BJ (cell line): ENCODE measurements at places on chromosomes 1 and 21.

DNA sequence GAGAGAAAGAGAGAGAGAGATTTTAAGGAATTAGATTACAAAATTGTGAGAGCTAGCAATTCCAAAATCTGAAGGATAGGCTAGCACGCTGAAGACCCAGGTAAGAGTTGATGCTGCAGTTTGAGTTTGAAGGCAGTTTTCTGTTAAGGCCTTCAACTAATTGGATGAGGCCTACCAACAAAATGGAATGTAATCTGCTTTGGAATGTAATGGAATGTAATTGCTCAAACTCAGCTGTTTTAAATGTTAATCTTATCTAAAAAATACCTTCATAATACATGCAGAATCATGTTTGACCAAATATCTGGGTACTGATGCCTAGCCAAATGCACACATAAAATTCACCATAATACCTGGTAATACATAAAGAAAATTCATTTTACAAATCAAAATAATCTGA, 976.1 kb downstream of the LTN1 start:
- no peak for DNase-seq

DNA sequence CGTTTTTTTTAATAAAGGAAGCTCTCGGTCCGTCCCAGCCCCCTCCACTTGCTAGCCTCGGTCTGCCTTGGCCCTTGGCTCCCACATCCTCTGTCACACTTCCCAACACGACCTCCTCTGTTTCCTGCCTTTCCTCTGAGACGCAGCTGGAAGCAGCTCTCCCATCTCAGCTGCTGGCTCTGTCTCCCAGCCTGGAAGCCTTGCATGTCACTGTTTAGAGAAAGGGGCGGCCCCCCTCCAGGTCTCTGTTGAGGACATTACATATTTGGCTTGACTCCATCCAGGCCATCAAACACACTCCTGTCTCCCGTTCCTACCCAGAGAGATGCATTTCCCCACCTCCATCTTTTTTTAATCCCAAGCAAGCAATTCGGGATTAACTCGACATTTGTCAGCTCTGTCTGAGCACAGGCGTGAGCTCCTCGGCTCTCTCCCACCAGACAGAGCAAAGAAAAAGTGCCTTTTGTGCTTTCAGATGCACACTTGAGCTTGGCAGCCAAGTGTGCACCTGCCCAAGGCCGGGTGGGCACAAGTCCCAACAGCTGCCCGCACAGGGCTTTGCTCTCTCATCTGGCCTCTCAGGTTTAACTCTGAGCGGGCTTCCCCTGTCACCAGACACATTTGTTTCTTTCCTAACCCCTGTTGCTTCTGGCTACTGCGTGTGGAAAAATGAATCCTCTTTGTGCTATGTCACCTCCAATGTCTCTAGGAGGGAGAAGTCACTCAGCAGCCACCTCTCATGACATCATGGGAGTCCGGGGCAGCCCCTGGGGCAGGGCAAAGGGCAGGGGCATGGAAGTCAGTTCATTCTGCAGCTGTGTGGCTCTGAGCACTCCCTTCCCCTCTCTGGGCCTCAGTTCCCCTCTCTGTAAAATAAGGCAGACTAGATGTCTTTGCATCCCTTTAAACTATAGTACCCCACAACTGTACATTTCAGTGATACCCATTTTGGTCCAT, 108.3 kb downstream of the KCND3 start:
- no peak for DNase-seq

DNA sequence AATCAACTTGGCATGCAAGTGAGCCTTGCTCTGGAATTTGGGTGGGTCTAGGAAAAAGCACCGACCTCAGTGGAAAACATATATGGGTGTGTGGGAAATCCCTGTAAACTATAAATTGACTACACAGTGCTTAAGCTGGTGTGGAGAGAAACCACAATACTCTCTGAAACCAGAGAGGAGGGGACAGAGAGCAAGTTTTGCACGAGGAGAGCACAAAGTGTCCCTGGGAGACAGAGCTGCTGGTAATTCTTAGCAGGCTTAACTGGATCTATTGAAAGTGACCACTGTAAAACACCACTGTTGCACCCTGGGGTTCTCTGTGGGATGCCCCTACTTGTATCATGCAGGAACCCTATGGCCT, 12.8 kb downstream of the KCNJ15 start:
- DNase-seq = no peak

- DNase-seq = no peak
Observed at GRCh38 chr1:161936786-161937185, 86.9 kb downstream of the OLFML2B start.

GRCh38 chr1:221816899-221817298, 75.0 kb upstream of the DUSP10 start:
- DNase-seq = peak; percentile 83

DNA sequence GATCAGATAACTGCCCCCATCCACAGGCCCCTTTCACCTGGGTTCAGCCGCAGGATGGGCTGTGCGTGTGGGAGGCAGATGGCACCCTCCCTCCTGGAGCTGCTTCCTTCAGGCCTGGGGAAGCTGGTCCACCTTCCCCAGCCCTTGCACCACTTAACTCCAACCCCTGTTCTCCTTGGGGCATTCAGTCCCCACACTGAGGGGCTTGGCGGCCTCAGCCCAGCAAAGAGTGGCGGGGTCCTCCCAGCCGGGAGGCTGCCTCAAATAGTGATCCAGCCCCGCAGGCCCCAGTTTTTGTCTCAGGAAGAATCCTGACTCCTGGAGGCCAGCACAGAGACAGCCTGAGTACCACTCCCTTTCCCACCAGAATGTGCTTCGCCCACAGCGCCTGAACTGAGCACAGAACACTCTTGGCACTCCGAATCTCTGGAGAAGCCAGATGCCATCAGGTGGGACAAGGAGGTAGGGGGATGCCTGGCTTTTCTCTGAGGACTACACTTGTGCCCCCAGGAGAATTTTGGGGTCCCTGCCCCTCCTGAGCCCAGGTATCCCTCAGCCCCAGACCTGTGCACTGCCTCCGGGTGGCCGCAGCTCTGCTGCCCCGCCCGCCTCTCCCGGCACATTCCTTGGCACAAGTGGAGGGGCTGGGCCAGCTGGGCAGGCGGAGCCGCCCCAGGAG, 936 bp downstream of the PAQR6 start:
- no peak for DNase-seq

DNA sequence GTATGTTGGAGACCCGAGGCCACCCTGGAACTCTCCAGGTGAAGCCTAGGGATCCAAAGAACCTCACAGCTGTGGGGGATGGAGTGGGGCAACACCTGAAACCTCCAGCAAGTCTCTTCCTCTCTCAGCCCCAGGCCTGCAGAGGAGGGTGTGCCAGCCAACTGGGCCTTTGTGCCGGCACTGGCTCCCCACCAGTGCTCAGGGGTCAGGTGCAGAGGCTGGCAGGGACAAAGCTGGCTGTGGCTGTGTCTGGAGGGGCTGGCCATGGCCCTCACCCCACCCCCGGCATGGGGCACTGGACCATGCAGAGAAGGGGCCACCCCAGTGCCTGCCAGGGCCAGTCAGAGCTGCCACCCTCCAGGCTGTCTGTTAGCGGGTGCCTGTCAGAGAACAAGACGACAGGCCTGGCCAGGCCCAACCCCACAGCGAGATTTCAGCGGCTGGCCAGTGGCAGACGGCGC, 3.9 kb downstream of the COL18A1 start:
- no peak for DNase-seq

GRCh38 chr1:179785031-179785431, 41.9 kb downstream of the FAM163A start:
- DNase-seq = no peak

GRCh38 chr1:37726751-37727585, 34.7 kb downstream of the CDCA8 start:
- no peak for DNase-seq

GRCh38 chr1:74830766-74831165, 97.8 kb downstream of the TYW3 start:
- no peak for DNase-seq

DNA sequence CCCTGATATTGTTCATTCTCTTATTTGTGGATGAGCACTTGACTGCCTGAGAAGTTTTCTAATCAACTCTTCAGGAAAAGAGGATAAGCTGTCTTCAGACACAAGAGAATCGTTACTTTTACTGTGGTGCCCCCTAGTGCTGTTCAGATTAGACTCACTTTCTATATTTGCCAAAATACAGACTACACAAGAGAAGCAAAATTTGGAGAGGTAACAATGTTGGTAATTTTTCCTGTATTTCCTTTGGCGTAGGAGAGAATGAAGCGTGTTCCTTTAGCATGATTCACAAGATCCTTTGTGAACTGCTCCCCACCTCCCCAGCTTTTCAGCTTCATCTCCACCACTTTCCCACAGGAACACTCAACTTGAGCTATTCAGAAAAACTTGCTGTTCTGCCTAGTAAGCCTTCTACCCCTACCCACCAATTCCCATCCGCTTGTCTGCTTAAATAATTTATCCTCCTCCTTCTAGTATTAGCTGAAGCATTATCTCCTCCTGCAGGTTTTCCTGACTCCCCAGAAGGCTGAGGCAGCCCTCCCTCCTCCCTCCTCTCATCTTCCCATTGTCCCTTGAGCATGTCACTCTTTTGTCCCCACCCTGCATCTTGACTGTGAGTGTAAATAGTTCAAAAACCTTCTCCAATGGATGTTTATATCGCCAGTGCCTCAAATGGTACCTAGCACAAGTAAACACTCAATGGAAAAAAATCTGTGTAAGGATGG, 4.5 kb downstream of the TNFSF4 start:
- DNase-seq = peak; percentile 77

DNA sequence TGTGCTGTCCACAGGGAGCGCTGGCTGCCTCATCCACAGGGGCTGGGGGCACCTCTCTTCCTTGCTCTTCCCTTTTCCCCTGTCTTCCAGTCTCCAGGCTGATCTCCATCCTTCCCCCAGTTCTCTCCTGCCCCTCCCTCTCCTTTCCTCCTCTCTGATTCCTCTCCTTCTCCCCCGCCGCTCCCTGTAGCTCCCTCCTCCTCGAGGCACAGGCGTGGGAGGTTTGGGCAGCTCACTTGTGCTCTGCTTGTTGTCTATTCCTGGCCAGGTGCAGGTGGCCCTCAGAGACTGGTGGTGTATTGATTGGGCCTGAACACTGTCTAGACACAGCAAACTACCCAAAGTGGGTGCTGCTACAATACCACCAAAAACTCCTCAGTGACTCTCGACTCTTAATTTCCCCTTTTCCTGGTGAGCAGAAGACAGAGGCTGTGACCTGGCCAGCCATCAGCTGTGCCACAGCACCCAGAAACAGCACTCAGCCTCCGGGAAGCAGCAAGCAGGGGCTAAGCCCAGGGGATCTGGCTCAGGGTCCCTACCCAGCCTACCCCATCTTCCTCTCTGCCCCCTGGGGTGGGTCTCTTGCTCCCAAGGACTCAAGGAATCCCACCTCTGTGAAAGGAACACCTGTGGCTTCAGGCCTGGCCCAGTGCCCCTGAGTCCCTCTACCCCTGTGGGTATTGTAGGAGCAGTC, 93.3 kb downstream of the DDX20 start:
- DNase-seq = no peak

GRCh38 chr1:29986986-29987385, 736.4 kb downstream of the MATN1 start:
- no peak for DNase-seq

DNA sequence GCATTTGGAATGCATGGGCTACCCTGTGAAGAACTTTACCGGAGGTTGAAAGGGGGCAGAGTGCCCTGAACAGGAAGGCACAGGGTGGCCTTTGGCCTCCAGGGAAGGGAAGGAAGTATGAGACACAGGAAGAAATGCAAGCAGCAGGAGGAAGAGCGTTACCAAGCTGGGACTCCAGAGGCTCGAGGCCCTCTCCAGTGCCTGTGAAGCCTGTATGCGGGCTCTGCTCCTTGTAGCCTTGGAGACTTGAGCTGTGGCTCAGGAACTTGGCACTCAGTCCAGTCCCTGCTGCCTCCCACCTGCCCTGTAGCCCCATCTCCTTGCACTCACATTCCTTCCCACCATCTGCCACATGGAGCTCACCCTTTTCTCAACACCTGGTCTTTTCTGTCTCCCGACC, 33.5 kb upstream of the RNF19B start:
- DNase-seq = no peak

GRCh38 chr1:202189001-202189790, 4.4 kb upstream of the LGR6 start:
- DNase-seq = no peak

DNA sequence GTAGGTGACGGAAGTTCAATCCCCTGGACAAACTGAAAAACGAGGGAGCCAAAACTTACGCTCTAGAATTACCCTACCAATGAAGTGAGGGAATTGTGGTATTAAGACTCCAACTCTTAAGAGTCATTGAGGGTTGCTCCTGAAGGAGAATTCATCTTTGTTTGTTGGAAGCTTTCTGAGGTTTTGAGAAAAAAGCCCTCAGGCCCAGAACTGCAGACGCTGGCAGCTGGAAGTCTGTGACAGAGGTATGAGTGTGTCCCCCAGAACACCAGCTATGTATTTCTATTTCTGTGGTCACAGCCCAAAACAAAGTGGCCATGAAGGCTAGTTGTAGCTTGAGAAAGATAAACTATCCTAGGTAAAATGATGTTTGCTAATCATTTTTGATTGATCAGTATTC, 438.8 kb upstream of the B3GALT2 start:
- DNase-seq = no peak

DNA sequence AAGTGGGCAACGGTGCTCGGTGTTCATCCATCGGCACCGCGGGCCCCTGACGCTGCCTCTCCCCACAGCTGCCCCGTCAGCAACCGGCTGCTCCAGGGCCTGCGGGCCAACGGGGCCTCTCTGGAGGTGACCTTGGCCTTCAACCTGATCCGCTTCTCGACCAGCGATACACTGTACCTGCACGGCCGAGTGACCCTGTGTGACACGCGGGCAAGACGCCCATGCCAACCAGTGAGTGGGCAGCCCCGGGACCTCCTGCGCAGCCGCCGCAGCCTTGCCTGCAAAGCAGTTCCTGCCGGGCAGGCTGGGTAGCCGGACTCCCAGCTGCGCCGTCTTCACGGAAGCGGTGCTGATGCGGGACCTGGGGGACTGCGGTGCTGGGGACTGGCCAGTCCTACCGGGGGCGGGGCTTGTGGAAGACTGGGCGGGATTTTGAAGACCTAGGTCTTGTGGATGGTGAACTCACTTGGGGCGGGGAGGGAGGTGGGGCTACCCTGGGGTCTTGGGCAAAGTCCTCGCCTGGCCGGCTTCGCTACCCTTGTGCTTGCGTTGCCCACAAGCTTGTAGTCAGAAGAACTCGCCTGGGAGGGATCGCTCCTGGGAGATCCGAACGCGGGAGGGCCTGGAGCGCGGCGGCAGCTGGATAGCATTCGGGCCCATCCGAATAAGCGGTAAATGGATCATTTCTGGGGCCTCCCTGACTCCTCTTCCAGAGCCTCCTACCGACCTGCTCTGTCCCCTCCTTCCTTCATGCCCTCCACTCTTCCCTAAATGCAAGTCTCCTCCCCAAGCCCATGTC, 8.8 kb upstream of the CEP85 start:
- no peak for DNase-seq

- DNase-seq = peak; percentile 75
Observed at GRCh38 chr1:15603050-15603965, 13.9 kb upstream of the DDI2 start.

DNA sequence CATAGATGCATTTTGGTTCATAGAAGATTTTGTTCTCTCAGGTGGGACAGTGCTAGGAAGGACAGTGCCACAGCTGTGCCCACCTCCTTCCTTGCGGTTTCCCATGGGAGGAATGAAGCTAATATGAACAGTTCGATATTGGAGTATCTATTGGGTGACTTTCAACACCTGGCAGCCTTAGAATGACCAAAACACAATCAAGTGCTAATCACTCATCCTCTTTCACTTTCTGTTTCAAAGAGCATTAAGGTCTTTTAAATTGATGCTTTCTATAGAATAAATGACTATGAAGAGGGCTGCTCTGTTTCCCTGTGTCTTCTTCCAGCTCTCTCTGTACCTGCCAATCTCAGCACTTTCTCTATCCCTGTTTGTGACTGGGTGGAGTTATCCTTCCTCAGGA, 784.0 kb downstream of the MRPL39 start:
- DNase-seq = no peak
